Heart left ventricle (tissue), 16 donors: ENCODE measurements at places on chromosomes 5 and 9. TPM values are rescaled to one million over a fixed set of nuclear protein-coding genes. Genes with fewer than 3 reads are reported as not detected.

DNA sequence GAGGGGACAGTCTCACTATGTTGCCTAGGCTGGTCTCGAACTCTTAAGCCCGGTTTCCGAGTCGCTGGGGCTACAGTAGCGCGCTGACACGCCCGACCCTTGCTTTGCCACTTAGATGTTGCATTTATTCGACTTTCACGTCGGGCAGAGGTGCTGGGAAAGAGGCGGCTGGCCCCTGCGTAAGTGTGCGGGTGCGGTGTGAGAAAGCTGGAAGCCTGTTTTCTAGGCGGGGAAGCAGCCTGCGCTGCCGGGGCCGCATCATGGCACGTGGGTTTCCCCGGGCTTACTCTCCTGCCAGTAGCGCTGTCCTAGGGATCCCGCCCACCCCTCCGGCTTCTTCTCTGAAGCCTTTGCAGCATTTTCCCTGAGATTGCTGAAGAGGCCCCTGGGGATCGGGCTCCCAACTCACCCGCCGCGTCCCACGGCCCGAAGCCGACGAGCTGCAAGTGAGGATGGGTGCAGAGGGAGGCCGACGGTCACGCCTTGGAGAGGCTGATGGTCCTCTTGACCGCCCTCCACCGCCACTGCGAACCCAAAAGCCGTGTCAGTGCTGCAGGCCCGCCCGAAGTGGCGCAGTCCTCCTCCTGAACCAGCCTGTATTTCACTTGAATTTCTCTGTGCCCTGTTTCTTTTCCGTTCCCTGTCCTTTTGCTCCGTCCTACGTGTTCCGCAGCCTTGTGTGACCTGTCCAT is 5.8 kb upstream of the TRIM41 start:
- no peak for DNase-seq

- no peak for DNase-seq
Observed at GRCh38 chr9:119071636-119072035, 297.6 kb downstream of the BRINP1 start.

The FBN2 gene
- total RNA-seq, result 7.7 TPM

- no peak for DNase-seq
Observed at GRCh38 chr5:97364731-97365130, 181.7 kb upstream of the RIOK2 start.

The PCDHB16 gene
- total RNA-seq, result 1.3 TPM

The LTC4S gene
- total RNA-seq, result 16.7 TPM

- peak; percentile 63 for DNase-seq
Observed at GRCh38 chr9:137607141-137607857, 1.8 kb downstream of the ARRDC1 start.

DNA sequence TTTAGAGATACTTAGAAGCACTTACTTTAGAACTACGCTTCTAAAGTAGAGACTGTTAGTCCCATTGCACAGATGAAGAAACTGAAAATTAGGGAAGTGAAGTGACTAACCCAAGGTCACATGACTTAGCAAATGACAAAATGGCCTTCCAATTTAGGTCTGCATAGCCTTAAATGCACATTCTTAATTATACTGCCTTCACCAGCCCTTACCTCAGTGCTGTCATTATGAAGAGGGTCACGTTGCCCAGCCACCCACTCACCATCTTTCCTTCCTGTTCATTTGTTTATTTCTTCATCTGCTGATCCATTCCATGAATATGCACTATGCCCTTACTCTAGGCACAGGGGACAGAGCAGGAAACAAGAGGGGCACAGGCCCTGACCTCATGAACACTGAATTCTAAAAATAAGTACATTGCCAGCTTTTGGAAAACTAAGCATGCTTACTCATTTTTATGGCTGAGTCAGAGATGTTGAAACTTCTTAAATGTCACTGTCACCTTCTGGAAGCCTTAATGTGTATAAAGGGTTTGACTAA is 8.6 kb downstream of the HAVCR2 start:
- no peak for DNase-seq

The IL13 gene
- total RNA-seq, result not detected
